Right cardiac atrium (tissue), 5 donors: ENCODE measurements at places on chromosomes 1 and 21. TPM values are rescaled to one million over a fixed set of nuclear protein-coding genes. Genes with fewer than 3 reads are reported as not detected.

DNA sequence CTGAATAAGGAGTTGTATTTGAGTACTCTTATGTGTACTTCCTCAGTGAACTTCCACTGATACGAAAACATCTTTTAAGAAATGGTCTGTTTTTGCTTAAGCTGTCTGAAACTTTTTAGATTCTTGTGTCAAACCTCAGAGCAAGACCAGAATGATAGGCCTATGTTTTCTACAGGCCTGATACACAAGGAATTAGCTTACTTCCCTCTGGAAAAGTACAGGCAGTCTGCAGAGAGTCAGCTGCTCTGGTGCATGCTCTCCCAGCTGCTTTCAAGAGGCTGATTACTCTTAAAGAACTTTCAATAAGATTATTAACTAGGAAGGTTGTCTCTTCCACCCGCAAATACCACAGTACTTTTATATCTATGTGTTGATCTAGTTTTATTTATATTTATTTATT lies 9.5 kb downstream of the SNX27 start:
- DNase-seq, result no peak

- no peak for DNase-seq
Measured at GRCh38 chr1:77133731-77134358, 85.4 kb downstream of the PIGK start.

- DNase-seq, result no peak
Measured at GRCh38 chr1:61782771-61783170, 40.5 kb downstream of the PATJ start.

GRCh38 chr21:41801321-41802197 lies 34.7 kb upstream of the RIPK4 start:
- peak; percentile 60 for DNase-seq

- DNase-seq, result no peak
Measured at GRCh38 chr1:53392460-53392859, 64.6 kb upstream of the LRP8 start.

- peak; percentile 90 for DNase-seq
Measured at GRCh38 chr21:45128613-45129188, 54.3 kb downstream of the ADARB1 start.

Gene CIART
- total RNA-seq, result 5.5 TPM

DNA sequence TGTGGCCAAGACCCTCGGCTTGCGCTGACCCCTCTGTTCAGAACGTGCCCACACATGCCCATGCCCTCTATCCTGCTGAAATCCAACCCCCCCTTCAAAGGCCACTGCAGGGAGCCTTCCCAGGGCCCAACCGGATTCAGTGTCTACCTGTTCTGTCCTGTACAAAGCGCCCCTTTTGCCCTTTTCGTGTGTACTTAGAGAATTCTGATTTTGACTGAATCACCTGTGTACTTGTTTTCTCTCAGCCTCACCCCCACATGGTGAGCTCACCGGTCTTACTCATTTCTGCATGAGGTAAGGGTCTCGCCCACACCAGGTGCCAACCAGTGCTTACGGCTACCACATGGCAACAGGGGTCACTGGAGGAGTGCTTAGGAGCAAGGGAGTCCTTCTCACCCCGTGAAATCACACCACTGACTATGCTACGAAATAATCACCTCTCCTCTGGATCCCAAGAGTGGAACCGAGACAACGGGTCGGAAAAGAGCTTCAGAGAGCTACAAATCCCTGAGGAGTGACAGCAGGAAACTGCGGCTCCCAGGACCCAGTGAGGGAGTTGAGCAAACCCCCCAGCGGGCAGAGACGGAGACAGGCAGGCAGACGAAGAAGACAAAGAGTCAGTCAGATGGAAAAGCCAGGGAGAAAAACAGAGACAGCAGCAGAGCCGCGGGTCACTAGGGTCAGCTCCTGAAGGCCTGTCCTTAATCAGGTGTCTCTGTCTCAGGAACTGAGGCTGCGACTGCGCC lies 2.1 kb upstream of the S100A2 start:
- DNase-seq, result no peak

Gene MX2
- 11.3 TPM for total RNA-seq

Gene MYOG
- not detected for total RNA-seq

Gene NFASC
- 63.3 TPM for total RNA-seq
